B cell (primary cell): ENCODE measurements at places on chromosomes 2 and 18. TPM values are rescaled to one million over a fixed set of nuclear protein-coding genes. Genes with fewer than 3 reads are reported as not detected.

UGT1A5 gene
- not detected in 2 replicates for total RNA-seq

DNA sequence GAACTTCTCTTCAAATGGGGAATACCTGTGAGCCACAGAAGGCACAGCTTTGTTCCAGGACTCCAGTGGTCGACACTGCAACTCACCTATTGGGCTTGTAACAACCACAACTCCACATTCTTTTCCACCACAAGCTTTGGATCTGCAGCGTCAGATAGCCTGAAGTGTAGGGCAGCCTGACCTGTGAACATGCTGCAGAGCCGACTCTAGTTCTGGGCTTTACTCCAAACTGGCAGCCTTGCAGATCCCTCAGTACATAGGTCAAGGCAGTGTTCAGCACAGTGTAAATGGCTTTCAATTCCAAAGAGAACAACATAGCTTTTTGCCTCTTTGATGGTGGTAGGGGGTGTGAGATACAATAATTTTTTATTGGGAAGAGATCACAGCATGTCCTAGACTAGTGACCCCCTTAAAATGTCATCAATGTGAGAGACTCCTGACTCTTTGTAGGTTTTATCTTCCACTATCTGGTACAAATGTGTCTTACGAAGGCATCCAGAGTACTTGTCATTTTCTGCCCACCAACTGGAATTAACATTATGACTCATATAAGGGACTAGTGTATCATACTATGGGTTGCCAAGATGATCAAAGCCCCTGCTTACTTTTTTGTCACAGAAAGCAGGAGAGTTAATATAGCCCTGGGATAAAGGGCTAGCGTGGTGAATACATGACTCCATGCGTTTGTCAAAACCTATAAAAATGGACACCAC, 149.8 kb downstream of the COPS8 start:
- no peak for DNase-seq

SERPINB7 gene
- not detected in 2 replicates for total RNA-seq

DNA sequence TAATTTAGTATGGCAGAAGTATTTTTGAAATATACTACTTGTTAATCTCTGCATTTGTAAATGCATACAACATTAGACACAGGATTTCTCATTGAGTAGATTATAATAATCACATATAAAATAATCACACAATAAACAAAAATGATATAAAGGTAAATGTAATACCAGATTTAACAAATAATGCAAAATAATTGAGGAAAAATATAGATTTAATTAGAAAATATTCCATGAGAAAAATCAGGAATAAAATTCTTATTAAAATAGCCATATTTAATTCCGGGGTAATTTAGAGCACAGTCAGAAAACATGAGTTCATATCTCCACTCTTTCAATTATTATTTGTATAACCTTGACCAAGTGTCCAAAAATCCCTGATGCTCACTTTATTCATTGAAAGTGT, 385.9 kb upstream of the SYT4 start:
- DNase-seq: no peak

GRCh38 chr2:173673640-173674039, 291.5 kb downstream of the SP3 start:
- DNase-seq: no peak

CROCC2 gene
- not detected in 2 replicates for total RNA-seq

DNA sequence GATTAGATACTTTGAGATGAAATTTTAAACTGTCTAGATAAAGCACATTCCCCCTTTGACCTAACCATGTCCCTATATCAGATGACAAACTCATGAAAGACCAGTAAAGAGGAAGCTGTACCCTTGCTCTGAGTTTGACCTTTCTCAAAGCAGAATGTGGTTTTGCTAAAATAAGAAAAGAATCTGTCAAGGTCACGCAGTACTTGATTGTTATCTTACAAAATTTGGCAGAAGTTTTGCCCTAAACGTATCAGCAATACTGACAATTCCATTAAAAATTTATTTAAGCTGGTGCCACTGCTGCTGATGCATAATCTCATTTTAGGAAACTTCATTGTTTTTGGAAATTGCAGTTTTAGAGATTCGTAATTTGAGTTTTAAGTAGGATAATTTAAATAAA, 31.2 kb upstream of the GALM start:
- no peak for DNase-seq

DNA sequence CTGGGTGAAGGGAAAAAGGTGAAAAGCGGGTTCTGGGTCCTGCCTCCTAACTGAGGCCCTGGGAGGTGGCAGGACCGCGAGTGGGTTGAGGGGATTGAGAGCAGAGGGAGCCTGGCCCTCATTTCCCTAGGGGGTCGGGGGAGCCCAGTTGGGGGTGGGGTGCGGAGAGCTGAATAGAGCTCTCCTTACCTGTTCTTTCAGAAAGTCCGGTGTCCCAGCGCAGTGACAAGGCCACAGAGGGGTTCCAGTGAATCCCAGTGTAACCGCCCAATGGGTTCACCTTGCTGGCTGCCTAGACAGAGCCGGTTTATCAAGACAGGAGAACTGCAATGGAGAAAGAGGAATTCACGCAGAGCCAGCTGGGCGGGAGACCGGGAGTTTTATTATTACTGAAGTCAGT, 22.4 kb downstream of the TMEM177 start:
- no peak for DNase-seq

SOWAHC gene
- 0.05 and 0.07 TPM in 2 replicates for total RNA-seq

- no peak for DNase-seq
These were observed 97.8 kb upstream of the NETO1 start for GRCh38 chr18:72965616-72966015.

- peak; percentile 38 for DNase-seq
These were observed 98.4 kb downstream of the CDK15 start for GRCh38 chr2:201904538-201905420.

DSC1 gene
- not detected in 2 replicates for total RNA-seq

- no peak for DNase-seq
These were observed 41.7 kb downstream of the CNTNAP5 start for GRCh38 chr2:124066776-124067175.

QPCT gene
- total RNA-seq: 2.1 and 2.6 TPM in 2 replicates

DNA sequence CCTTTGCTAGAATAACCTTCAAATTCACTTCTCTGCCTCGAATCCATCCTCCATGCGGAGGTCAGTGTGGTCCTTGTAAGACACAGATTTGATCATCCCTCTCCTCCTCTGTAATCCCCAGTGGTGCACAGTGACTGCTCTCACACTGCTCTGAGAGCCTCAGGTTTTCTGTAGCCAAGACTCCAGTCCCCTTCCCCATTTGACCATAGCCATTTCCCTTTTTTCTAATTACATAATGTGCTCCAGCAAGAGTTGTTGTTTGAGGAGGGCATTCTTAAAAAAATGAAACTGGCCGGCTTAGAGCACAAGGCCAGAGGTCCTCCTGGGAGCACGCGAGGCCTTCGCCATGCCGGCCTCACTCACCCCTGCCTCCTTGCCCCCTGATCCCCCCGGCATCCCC, 34.7 kb upstream of the LPIN1 start:
- DNase-seq: no peak

DSC3 gene
- total RNA-seq: not detected in 2 replicates

DNA sequence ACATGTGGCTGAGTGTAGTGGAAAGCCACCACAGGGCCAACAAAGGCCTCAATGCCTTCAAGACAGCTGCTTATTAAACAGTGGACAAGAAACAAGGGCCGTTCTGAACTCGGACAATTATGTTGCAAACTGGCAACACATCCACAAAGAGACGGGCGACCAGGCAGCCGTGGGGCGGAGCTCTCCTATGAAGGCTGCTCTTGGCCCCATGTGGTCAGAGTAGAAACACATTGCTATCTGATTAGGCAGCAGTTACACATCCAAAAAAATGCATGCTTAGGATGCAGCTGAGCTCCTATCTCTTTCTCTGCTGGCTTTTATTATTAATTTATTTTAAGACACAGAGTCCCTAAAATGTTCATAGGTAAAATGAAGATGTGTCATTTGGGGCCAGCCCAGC, 163.4 kb downstream of the TMEM163 start:
- no peak for DNase-seq

EML6 gene
- total RNA-seq: 47.2 and 53.7 TPM in 2 replicates

GRCh38 chr2:189698020-189698887, 23.8 kb downstream of the ANKAR start:
- DNase-seq: peak; percentile 70

DNA sequence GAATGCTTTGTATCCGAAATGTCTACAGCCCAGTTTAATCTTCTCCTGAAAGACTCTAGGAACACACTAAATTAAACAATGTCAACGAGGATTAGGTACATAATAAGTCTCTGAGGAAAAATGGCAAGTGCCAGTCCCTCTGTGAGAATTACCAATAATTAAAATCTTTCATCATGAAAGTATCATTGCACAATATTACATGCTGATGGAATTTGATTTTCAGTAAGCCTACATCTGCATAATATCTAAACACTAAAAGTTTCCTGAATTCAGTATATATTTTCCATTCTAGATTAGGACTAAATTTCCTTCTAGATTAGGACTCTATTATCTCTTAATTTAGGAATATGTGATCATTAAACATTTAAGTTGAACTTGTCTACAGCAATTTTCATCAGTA, 132.1 kb downstream of the LRP2 start:
- DNase-seq: no peak
